ENCODE measurements at places on chromosomes 5 and 9. TPM values are rescaled to one million over a fixed set of nuclear protein-coding genes. Genes with fewer than 3 reads are reported as not detected.

The TRAF2 gene
- total RNA-seq = 25.0 TPM

The PCDHB11 gene
- not detected for total RNA-seq

DNA sequence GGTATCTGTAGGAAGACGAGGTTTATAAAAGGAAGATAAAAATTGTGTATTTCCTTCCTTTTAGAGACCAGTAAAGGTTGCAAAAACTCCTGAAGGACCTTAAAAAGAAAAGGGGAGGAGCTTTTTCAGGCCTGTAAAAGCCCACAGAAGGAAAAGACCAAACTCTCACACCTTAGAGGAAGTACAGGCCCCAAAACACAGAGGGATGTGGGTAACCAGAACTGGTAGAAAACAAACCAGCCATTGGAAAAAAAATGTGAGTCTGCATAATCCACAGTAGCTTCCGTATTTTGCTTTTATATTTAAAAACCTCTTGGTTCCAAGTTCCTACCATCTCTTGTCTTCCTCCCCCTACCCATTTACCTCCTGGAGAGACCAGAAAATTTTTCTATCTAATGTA, 8.5 kb downstream of the GIN1 start:
- no peaks in the 10 kb centered on the region for H3K27me3 ChIP-seq
- no peak overlapping the region for H3K4me3 ChIP-seq
- H3K27ac ChIP-seq = peak overlapping the region; percentile 64
- peaks cover 5% of the 10 kb centered on the region for H3K36me3 ChIP-seq
- no peaks in the 10 kb centered on the region for H3K4me1 ChIP-seq

GRCh38 chr5:68849906-68850305, 243.9 kb upstream of the SLC30A5 start:
- no peak overlapping the region for H3K27ac ChIP-seq
- H3K36me3 ChIP-seq = no peaks in the 10 kb centered on the region
- H3K4me1 ChIP-seq = no peaks in the 10 kb centered on the region
- H3K4me3 ChIP-seq = no peak overlapping the region
- no peaks in the 10 kb centered on the region for H3K27me3 ChIP-seq
- DNase-seq = no peak

DNA sequence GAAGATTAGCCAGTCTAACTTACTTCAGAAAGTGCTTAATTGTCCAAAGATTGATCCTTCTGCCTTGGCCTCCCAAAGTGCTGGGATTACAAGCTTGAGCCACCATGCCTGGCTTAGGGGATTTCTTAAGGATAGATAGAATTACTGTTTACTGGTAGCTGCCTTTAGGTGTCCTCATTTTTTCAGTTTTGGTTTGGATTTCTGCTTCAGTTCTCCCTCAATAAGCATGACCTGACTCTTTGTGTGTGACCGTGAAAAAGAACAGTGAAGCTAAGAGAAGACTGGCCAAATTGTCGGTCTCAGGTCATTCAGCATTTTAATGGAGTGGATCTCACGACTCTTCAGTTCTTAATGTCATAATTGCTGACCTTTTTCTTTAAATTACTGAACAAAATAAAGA, 22.9 kb upstream of the CMYA5 start:
- peaks cover 32% of the 10 kb centered on the region for H3K36me3 ChIP-seq
- no peak overlapping the region for H3K4me3 ChIP-seq
- DNase-seq = no peak

- no peaks in the 10 kb centered on the region for H3K36me3 ChIP-seq
- H3K4me3 ChIP-seq = no peak overlapping the region
- no peaks in the 10 kb centered on the region for H3K4me1 ChIP-seq
- H3K27ac ChIP-seq = no peak overlapping the region
- DNase-seq = no peak
Observed at GRCh38 chr9:19552282-19553105, 143.7 kb downstream of the ACER2 start.

- H3K4me1 ChIP-seq = no peaks in the 10 kb centered on the region
- DNase-seq = no peak
- no peak overlapping the region for H3K27ac ChIP-seq
- no peaks in the 10 kb centered on the region for H3K27me3 ChIP-seq
- H3K4me3 ChIP-seq = no peak overlapping the region
- H3K36me3 ChIP-seq = no peaks in the 10 kb centered on the region
Observed at GRCh38 chr9:135030566-135031226, 56.8 kb upstream of the OLFM1 start.

DNA sequence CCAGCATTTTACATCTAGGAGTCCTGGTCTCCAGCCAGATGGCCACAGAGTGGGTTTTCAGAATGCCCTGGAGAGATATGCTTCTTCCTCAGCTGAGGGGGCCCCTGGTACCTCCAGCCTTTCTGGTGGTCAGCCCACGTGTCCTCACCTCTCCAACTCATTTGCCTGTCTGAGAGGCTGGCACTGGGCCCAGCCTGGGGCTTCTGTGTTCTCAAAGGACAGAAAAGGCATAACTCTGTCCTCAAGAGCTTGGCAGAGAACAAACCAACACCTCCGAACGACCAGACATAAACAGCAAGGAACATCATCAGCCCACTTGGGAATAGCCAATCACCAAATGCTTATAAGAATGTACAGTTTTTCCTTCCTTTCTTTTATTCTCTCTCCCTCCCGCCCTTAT, 17.1 kb downstream of the ENG start:
- no peaks in the 10 kb centered on the region for H3K27me3 ChIP-seq
- DNase-seq = no peak
- H3K4me1 ChIP-seq = peaks cover 14% of the 10 kb centered on the region
- H3K4me3 ChIP-seq = no peak overlapping the region
- peaks cover 4% of the 10 kb centered on the region for H3K36me3 ChIP-seq

DNA sequence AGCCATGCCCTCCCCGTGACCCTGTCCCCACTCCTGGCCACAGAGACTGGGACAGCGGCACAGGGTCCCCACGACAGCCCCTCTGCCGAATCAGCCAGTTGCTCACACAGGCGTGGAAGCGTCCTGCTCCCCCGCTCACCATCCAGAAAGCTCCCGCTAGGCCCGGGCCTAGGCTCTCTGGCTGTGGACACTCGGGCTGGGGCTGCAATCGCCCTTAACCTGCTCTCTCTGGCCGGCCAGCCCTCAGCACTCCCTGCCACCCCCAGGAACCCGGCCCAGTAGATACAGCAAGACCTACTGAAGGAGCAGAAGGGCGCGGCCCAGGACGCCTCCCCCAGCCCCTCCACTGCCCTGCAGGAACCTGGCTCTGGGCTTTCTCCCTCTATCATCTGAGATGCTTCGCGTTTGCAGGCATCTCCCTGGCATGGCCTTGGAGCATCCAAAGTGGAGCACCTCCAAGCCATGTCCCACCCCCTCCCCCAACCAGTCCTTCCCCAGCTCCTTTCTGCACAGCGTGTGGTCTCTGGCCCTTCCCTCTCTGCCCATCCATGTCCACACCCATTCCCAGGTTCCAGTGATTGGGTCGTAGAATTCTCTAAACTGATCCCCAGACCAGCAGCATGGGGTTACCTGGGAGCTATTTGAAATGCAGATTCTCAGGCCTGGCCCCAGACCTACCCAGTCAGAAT, 113.7 kb upstream of the LMX1B start:
- H3K4me3 ChIP-seq = no peak overlapping the region
- H3K27me3 ChIP-seq = peaks cover 10% of the 10 kb centered on the region
- H3K4me1 ChIP-seq = peaks cover 20% of the 10 kb centered on the region
- peaks cover 2% of the 10 kb centered on the region for H3K36me3 ChIP-seq

DNA sequence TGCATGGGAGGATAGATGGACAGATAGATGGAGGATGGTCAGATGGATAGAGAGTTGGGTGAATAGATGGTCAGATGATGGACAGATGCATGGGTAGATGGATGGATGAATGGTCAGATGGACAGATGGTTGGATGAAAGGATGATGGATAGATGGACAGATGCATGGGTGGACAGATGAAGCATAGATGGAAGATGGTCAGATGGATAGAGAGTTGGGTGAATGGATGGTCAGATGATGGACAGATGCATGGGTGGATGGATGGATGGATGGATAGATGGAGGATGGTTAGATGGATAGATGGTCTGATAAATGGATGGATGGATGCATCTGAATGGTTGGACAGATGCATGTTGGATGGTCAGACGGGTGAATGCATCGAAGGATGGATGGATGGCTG, 70.4 kb downstream of the COL23A1 start:
- no peak for DNase-seq
- peaks cover 2% of the 10 kb centered on the region for H3K27me3 ChIP-seq
- H3K27ac ChIP-seq = no peak overlapping the region
- no peaks in the 10 kb centered on the region for H3K4me1 ChIP-seq

- H3K27ac ChIP-seq = no peak overlapping the region
- no peaks in the 10 kb centered on the region for H3K36me3 ChIP-seq
- H3K27me3 ChIP-seq = no peaks in the 10 kb centered on the region
- no peaks in the 10 kb centered on the region for H3K4me1 ChIP-seq
- no peak for DNase-seq
- no peak overlapping the region for H3K4me3 ChIP-seq
Observed at GRCh38 chr5:142181096-142181495, 72.5 kb downstream of the NDFIP1 start.

GRCh38 chr9:136225748-136226679, 19.6 kb downstream of the QSOX2 start:
- H3K36me3 ChIP-seq = peaks cover 27% of the 10 kb centered on the region
- peak; percentile 39 for DNase-seq
- H3K27me3 ChIP-seq = no peaks in the 10 kb centered on the region
- H3K27ac ChIP-seq = peak overlapping the region; percentile 87

DNA sequence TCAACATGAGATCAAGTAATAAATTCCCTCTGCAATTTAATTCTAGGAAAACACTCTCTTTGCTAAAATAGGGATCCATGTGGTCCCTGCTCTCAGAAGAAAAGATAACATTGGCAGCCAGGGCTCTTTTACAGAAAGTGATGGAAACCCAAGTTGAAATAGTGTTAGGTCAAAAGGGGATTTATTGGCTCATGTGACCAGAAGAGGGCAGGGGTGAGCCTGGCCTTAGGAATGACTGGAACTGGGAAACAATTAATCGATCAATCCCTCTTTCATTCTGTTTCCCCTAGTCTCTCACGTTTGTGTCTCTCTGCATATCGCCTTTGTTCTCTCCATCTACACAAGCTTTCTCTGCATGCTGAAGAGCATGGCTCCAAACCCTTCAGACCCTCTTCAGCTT, 58.3 kb upstream of the ALDH1B1 start:
- DNase-seq = no peak
- no peaks in the 10 kb centered on the region for H3K36me3 ChIP-seq

DNA sequence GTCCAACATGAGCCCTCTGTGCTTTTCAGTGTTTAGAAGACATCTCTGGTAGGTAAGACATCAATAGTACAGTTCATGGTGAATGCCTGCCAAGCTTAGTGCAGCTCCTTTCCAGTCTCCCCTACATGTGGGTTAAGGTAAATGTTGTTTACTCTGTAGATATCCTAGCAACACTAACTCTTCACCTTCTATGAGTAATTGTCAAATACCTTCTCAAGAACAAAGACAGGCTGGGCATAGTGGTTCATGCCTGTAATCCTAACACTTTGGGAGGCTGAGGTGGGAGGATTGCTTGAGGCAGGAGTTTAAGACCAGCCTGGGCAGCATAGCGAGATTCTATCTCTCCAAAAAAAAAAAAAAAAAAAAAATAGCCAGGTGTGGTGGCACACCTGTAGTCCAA, 18.7 kb upstream of the RASGRF2 start:
- no peak overlapping the region for H3K4me3 ChIP-seq
- DNase-seq = no peak
- H3K27me3 ChIP-seq = no peaks in the 10 kb centered on the region
- H3K36me3 ChIP-seq = no peaks in the 10 kb centered on the region

DNA sequence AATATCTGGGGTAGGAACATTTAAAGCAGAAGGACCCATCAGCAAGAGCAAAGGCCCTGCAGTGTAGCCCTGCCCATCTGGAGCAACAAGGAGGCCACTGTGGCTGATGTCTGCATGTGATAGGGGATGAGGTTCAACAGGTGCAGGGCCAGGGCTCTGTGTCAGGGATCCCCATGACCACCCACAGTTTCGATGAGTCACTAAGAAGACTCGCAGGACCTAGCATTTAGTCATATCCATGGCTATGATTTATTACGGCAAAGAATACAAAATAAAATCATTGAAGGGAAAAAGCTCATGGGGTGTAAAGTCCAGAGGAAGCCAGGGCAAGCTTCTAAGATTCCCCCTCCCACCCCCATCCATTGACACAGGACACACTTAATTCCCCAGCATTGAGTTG, 188.6 kb downstream of the ADGRV1 start:
- H3K27me3 ChIP-seq = no peaks in the 10 kb centered on the region
- H3K27ac ChIP-seq = no peak overlapping the region
- H3K4me1 ChIP-seq = no peaks in the 10 kb centered on the region

GRCh38 chr5:77867194-77867691, 91.1 kb upstream of the TBCA start:
- no peak for DNase-seq
- no peak overlapping the region for H3K27ac ChIP-seq
- H3K36me3 ChIP-seq = no peaks in the 10 kb centered on the region
- no peak overlapping the region for H3K4me3 ChIP-seq
- no peaks in the 10 kb centered on the region for H3K4me1 ChIP-seq

GRCh38 chr9:114385397-114386181, 2.2 kb downstream of the AKNA start:
- peak overlapping the region; percentile 100 for H3K27ac ChIP-seq
- peaks cover 77% of the 10 kb centered on the region for H3K4me1 ChIP-seq
- H3K4me3 ChIP-seq = peak overlapping the region; percentile 88
- no peaks in the 10 kb centered on the region for H3K27me3 ChIP-seq
- DNase-seq = peak; percentile 96

- H3K27ac ChIP-seq = no peak overlapping the region
- H3K4me1 ChIP-seq = no peaks in the 10 kb centered on the region
- no peak overlapping the region for H3K4me3 ChIP-seq
- H3K36me3 ChIP-seq = peaks cover 2% of the 10 kb centered on the region
- DNase-seq = no peak
Observed at GRCh38 chr9:136012651-136013050, 51.5 kb upstream of the UBAC1 start.
